ENCODE measurements at places on chromosomes 2 and 18.

- no peak for DNase-seq
Observed at GRCh38 chr2:24238158-24238557, 63.3 kb downstream of the FAM228A start.

DNA sequence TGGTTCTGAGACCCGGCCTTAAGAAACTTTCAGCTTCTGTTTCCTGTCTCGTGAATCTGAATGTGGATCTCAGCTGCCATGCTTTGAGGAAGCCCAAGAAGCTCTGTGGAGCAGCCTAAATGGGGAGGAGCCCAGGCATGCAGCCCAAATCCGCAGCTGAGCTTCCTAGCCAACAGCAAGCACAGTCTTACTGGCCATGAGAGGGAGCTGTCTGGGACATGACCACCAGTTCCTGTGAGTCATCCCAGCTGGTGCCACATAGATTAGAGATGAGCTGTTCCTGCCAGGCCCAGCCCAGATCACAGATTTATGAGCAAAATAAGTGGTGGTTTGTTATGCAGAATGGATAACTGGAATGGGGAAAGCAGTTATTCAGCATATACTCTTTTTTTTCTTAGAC, 224.4 kb upstream of the APCDD1 start:
- DNase-seq, result no peak

- no peak for DNase-seq
Observed at GRCh38 chr2:181165199-181165868, 184.9 kb downstream of the UBE2E3 start.

GRCh38 chr2:85908506-85908905, 19.7 kb upstream of the ST3GAL5 start:
- no peak for DNase-seq

DNA sequence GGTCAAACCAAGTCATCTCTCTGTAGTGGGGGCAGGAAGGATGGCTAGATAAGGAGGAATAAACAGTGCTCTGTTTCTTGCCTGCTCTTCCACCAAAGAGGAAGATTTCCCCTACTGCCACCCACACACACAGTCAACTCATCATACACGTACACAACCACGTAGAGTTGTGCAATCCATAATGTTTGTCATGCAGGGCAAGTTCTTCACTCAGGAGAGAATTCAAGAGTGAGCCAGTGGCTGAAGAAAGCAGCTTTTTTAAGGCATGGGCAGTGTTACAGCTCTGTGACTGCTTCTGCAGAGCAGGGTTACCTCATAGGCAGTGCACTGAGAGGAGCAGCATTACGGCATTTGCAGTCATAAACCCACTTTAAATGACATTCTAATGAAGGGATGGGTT, 283.0 kb downstream of the RND3 start:
- no peak for DNase-seq

- no peak for DNase-seq
Observed at GRCh38 chr2:69692424-69692823, 48.9 kb upstream of the AAK1 start.

DNA sequence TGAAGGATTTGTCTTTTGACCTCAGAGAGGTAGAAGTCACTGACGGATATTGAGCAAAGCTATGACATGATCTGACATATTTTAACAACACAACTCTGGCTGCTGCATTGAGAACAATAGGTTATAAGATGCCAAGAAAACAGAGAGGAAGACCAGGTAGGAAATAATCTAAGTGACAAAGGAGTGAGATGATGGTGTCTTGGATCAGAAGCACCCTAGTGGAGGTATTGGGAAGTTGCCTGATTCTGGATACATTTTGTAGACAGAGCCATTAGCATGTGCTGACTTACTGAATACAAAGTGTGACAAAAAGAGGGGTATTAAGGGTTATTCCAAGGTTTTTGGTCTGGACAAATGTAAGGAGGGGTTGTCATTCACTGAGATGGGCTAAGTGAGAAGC, 1438.1 kb downstream of the DPP10 start:
- no peak for DNase-seq

DNA sequence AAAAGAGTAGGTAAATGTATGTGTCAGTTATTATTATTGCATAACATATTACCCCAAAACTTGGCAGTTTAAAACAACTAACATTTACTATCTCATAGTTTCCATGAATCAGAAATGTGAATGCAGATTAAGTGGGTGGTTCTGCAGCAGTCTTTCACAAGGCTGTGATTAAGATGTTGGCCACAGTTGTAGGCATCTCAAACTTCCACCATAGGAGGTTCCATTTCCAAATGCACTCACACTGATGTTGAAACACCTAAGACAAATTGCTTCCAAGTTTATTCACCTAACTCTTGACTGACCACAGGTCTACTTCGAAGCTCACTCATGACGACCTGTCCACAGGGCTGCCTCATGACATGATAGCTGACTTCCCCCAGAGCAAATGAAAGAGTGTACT, 360.8 kb downstream of the GRB14 start:
- DNase-seq, result no peak

DNA sequence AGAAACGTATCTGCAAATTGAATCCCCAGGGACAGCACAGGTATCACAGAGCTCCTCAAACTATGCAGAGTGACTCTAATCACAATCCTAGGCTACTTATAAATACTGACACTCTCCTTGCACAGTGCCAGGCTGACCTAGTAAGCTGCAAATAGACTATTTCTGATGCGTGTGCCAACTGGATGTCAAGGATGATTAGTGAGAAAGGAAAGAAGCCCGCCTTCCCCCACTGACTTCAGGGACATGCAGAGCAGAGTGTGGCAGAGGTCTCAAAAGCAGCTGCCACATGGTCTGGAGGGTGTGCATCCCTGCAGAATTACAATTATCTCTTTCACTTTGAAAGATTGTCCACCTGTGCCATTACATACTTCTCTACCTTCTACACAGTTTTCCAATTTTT, 235.6 kb downstream of the CPS1 start:
- DNase-seq, result no peak

DNA sequence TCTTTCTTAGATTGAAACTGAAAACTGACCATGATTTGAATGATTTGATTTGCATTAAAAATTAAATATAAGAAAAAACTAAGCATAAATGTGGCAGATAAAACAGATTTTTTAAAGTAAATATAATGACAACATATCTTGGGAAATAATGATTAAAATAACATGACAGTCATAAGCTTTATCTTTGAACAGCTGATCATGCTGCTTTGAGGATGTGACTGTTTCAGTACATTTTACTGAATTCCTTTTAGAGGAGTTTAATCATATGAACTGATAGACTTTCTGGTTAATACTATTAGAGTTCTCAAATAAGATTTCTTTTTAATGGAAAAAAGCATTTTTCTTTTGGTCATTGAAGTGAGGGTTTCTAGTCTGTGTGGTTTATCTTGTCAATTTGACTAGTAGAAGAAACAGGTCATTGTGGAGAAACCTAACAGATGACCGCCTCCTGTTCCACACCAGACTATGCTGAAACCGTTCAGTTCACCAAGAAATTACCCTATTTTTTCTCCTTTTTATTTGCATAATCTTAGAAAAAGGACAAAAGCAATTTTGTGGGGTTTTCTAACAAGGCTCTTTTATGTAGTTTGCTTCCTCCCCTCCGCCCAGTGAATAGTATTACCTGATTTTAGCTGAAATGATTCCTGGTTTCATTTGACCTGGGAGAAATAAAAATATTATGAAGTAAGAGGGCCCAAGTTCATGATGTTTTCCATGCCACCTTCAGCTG, 262.1 kb downstream of the PTGR3 start:
- DNase-seq, result no peak

- no peak for DNase-seq
Observed at GRCh38 chr2:199223791-199224190, 233.9 kb downstream of the SATB2 start.
